ENCODE measurements at places on chromosomes 13 and 19.

GRCh38 chr19:41739361-41739760 is 16.0 kb upstream of the CEACAM6 start:
- no peak for DNase-seq

DNA sequence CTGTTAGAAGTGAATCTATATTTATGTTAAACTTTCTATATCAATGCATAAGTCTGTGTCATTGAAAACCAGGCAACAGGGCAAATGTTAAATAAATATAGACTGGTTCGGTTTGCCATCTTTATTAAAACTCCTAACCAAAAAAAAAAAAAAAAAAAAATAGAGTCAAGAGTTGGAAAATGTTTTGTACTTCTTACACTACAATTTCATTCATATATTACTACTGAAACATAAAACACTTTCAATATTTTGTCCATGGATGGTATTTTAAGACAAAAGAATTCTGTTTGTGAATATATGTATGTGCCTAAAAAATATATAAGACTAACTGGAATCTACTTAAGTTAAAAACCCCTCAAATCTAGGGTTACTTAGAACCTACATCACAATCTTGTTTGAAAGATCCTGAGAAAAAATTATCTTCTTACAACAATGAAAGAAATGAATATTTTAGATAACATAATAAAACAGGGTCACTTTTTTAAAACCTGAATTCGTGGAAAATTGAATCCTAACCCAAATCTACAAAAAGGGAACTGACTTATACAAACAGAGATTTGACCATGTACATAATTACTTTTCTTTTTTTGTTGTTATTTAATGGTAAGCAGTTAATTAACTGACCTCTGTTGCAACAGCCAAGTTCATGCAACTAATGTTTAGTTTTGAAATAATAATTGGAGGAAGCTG is 5.1 kb downstream of the DACH1 start:
- no peak for DNase-seq

DNA sequence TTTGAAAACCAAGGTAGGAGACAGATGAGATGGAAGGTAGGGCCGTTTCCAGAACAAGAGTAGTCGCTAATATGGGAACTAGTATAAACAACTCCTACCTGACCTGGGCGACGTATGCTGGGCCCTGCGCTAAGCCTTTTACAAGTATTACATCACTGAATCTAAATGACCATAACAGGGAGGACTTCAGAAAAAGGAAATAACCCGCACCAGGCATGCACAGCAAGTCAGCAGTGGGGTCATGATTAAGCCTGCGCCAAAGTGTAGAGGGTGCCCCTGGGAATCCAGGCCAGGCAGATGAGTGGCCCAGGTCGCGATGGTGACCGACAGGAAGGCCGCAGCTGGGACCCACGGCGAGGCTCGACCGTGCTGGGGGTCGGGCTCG is 613 bp downstream of the ATP13A1 start:
- no peak for DNase-seq

- DNase-seq: no peak
Observed at GRCh38 chr19:45462174-45462573, 5.6 kb upstream of the FOSB start.

DNA sequence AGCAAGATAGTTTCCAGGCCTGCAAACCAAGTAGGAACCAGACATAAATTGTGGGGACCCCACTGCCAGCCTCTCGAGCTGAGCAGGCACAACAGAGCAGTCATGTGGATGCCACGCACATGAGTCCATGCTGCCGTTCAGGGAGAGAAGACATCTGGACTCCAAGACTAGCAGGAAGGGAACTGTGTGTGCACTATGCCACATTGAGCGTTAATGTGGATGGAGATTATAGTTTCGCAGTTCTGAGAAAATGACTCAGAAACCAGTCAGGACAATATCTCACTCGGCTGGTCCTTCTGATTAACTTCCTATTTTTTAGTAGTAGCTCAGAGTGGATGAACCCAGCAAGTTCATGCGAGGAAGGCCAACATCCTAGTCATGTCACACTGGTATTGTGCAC is 124.9 kb downstream of the CRYL1 start:
- no peak for DNase-seq

- DNase-seq: no peak
Observed at GRCh38 chr19:32873247-32873959, 3.8 kb upstream of the SLC7A9 start.

DNA sequence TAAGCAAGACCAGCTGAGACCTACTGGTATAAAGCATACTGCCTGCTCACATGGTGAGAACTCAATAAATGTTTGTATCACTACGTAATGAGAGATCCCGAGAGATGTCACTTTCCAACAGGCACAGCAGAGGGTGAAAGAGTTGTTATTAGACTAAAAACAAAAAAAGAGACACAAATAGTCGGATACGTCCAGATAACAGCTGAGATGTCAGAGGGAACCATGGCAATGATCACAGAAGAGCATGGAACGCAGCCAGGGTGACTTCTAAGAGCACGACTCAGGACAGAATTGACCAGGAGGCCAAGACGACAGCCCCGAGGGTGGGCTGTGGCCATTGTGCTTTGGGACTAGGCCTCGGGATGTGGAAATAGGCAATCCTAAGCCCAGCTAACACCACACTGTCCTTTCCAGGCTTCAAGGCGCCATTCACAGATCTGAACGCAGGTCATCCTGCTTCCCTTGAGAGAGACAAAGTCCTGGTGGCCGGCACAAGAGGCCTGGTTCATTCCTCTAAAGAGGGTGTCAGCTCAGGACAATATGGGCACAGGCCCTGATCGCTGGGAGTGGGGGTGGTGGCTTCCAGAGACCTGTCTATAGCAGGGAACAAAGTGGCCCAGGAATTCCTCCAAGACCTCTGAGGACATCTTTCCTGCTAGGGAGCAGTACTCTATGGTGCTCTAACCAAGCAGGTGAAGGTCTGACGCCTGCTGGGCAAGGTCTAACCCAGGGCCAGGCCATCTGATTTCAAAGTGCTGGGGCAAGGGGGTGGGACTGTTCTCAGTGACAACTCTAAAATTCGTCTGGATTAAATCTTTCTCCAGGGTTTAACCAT is 3.2 kb downstream of the SH3GL1 start:
- DNase-seq: no peak

DNA sequence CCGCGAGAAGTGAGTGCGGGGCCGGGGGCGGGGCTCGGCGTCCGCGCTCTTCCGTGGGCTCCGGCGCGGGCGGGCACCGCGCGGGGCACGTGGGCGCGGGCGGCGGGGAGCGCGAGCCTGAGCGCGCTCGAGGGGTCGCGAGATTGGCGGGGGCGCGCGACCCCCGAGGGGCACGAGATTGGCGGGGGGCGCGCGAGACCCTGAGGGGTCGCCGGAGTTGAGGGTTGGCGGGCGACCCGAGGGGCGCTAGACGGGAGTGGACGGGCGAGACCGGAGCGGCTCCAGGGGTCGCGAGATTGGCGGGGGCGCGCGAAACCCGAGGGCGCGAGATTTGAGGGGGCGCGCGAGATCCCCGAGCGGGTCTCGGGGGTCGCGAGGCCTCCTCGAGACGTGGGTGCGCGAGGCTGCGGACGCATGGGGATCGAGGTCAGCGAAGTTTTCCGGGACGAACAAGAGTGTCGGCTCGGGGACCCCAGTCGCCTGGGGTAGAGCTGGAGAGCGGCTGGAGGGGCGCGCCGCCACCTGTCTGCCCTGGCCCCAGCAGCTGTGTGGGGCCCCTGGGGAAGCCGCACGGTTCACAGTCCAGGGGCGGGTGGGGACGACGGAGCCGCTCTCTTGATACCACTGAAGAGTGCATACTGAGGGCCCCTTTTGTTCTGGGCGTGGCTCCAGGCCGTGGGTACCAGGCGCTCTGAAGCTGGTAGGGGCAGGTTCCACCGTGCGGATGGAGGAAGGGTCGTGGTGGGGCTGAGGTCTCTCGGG is 682 bp downstream of the SSBP4 start:
- DNase-seq: peak; percentile 84

GRCh38 chr19:52188822-52189734 is 774 bp upstream of the PPP2R1A start:
- DNase-seq: peak; percentile 61

GRCh38 chr19:14418856-14419105 is 360 bp downstream of the DDX39A start:
- DNase-seq: peak; percentile 77

DNA sequence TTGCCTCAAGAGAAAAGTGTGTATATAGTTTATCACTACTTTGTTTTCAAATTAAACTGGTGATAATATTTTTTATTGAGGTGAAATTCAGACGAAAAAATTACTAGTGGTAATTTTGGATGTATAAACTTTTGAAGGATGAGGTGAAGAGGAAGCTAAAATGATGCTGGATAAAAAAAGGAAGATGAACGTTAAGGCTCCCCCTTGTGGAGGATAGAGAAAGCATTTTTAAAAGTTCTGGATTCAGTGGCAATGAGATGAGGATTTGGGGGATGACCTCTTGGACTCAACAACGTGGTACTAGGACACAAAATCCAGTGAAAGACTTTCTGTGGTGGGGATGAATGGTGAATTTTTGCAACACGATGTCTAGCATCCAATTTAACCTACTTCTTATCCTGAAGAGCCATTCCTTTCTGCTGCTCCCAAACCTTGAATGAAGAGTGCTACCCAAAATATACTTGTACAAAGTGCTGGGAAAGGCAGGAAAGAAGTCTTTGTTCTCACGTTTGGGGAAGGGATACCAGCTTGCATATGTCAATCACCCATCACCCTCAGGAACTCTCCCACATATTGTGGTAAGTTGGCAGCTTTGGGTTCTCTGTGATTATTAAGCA is 7.3 kb upstream of the SIGLEC5 start:
- DNase-seq: no peak

DNA sequence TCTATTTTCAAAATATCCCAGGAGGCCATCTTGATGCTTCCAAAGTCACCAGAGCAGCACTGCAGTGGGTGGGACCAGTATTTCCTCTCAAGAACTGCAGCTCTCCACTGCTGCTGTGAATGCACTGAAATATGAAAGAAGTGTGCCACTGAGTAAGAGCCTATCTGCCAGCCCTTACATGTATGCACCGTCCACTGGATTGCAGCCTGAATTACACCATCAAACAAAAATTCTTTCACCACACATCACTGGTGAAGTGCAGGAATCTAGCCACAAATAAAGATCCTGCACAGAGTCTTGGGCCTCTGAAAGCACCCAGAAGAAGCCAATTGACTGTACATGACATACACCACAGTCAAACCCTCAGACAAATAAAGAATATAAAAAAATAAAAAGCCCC is 249.0 kb downstream of the LHFPL6 start:
- DNase-seq: no peak

DNA sequence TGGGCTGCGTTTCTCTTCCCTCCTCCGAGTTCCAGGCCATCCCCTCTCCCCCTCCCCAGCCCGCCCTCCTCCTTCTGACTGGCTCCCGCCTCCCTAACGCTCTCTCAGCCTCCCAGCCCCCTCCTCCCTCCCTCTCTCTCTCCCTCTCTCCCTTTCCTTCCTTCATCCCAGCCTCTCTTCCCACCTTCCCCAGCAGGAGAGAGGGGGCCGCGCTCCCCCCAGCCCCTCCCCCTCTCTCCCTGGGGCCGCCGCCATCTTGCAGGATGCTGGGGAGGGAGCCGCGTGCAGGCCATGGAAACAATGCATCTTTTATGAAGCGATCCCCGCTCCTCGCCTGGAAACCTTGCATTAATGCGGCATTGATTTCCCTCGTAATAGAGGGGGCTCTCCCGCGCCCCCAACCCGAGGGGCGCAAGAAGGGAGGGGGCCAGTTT is 42.6 kb upstream of the ADGRL1 start:
- DNase-seq: no peak

- DNase-seq: no peak
Observed at GRCh38 chr13:86559901-86560300, 760.7 kb upstream of the SLITRK6 start.

DNA sequence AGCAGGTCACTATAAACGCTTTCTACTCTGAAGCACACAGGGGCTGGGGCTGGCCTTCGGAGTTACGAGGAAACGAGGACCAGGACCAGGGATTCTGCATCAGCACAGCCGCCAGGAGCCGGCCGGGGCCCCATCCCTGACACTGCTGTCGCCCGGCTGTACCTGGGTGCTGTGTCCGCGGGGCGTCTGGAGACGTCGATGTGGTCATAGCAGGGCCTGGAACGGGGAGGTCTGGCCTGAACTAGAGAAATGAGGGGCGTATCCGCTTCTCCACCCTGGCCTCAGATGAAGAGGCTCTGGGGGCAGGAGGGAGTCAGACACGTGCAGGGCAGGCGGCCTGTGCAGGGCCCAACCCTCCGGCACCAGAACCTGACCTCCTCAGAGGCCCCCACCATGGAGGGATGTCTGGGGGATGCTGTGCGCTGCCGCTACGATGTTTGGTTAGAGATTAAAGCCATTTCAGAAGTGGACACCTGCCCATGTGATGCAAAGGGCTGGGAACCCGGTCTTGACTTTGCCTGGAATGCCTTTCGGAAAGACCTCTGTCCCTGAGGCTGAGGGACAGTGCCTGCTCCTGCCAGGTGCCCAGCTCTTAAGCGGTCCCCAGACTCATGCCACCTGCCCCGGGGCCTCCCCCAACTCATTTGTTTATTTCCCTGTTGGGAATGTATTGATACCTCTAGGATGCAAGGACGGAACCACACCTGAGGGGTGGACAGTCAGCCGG is 21.4 kb downstream of the GAS6 start:
- DNase-seq: no peak

- DNase-seq: no peak
Observed at GRCh38 chr13:21759463-21759862, 88.6 kb downstream of the FGF9 start.

DNA sequence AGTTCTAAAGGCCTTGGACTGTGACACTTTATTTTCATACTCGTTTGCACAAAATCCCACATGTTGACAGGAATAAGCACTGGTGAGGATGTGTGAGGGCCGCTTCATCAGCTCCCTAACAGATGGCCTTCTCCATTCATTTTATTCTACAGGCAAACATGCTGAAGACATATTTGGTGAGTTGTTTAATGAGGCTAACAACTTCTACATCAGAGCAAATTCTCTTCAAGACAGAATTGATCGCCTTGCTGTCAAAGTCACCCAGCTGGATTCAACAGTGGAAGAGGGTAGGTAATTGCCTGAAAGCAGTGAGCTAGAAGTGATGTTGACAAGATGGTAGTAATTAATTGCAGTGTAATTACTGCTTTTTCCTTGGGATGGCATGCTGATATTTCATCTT is 95.7 kb downstream of the GPR12 start:
- DNase-seq: no peak

DNA sequence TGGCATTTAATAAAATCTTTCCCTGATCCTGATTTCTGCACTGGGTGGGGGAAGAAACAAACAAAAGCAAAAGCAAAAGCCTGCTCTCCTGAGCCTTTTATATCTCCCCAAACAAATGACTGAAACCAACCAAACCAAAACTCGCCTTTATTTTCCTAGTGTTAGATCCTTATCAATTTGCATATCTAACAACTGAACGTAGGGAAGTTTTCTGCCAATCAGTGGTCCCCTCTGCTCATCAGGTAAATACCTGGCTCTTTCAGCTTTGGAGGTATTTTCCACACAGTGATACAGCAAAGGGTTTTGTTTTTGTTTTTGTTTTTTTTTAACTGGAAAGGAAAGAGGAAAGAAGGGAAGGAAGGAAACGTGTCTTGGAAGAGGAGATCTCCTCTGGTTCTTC is 3.3 kb downstream of the AMER2 start:
- no peak for DNase-seq

- DNase-seq: no peak
Observed at GRCh38 chr19:48203222-48203793, 32.8 kb downstream of the ZSWIM9 start.

GRCh38 chr19:2726904-2727639 is 5.9 kb upstream of the DIRAS1 start:
- no peak for DNase-seq
